ENCODE measurements at places on chromosomes 12 and 14.

DNA sequence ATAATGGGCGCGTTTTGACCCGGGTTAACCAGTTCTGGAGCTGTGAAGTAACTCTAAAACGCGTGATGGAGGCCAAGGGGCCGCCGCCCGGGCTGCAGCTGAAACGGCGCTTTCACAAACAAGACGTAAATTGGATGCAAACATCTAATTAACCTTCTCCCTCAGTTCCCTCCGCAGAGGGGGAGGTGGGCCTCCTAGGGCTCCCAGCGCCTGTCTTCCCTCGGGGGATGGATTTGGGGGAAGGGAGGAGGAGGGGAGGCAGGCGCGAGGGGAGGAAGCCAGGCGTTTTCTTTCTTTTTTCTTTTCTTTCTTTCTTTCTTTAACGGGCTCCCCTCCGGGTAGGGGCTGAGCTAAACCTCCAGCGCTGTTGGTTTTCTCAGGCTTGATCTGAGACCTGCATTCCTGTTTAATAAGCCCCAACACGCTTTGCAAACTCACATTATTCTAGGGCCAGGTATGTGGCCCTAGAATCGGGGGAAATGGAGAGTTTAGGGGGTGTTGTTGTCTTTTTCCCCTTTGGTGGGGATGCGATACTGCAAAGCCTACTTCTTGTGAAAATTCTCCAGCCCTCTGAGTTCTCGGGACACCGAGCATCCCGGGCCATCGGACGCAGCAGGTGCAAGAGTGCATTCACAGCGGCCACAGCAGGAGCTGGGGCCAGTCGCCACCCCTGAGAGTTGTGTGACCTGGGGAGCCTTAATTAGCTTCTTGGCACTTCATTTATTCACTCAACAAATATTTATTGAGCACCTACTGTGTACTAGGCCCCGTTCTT is 43.6 kb upstream of the LHX5 start:
- DNase-seq = no peak

- DNase-seq = peak; percentile 95
These were observed at the start of the genes C12orf57 and RNU7-1 for GRCh38 chr12:6943722-6944380. C12orf57 (plus strand) TSS chr12:6944022; CDS start chr12:6944122, 100 bp downstream. RNU7-1 (plus strand) TSS chr12:6943816.

GRCh38 chr12:31324845-31325523 is 966 bp downstream of the SINHCAF start:
- DNase-seq = peak; percentile 15

GRCh38 chr14:30884901-30885300 is 10.5 kb downstream of the COCH start:
- DNase-seq = no peak

DNA sequence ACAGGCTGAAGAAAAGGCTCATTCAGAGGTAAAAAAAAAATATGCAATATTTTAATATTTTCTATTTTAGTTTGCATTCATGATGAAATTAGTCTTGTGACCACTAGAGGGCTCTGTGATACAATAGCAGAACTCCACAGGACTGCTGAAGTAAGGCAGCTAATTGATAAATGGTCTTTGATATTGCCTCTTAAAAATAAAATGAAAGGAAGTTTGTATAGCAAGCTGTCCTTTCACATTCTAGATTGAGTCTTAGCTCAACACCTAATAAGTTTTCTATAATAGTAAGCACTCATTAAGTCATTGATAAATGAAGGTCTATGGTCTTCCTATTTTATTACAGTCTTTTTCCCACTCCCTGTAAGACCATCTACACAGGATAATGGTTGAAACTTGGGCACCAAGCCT is 315.7 kb downstream of the NAV3 start:
- DNase-seq = peak; percentile 48

- peak; percentile 60 for DNase-seq
These were observed 42.8 kb upstream of the CMKLR1 start for GRCh38 chr12:108381787-108382436.

- DNase-seq = no peak
These were observed 6.7 kb upstream of the ALDH2 start for GRCh38 chr12:111759991-111760390.

- DNase-seq = no peak
These were observed 3.6 kb downstream of the SLC25A29 start for GRCh38 chr14:100302616-100303015.

- DNase-seq = no peak
These were observed 14.7 kb downstream of the P2RX4 start for GRCh38 chr12:121224591-121224990.

- DNase-seq = no peak
These were observed 41.0 kb downstream of the TRAF3 start for GRCh38 chr14:102817942-102818940.

DNA sequence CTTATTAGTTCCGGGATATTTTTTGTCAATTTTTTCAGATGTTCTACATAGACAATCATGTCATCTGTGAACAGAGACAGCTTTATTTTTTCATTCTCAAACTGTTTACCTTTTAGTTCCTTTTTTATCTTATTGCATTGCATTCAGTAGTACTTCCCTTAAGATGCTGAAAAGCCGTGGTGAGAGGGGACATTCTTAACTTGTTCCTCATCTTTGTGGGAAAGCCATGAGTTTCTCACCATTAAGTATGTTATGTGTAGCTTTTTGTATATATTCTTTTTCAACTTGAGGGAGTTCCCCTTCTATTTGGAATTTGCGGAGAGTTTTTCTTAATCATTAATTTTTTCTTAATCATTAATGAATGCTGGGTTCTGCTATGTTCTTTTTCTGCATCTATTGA is 1727.1 kb upstream of the SEL1L start:
- no peak for DNase-seq

DNA sequence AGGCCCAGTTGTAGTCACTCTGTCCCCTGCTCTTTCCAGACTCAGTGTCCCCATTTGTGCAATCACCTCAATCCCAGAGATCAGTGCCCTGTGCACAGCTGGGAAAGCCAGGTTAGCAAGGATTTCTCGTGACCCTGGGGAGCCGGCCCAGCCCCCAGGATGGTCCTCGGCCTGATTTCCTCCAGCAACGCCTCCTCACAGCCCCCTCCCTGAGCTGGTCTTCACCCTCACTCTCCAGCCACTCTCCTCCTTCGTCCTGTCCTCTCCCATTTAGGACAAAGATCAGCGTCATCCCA is 194.8 kb upstream of the C14orf180 start:
- DNase-seq = no peak

GRCh38 chr14:101630056-101630965 is 69.0 kb downstream of the DIO3 start:
- no peak for DNase-seq

GRCh38 chr14:66281036-66281776 is 205.0 kb upstream of the CCDC196 start:
- no peak for DNase-seq

Measured in trophoblast cell (in vitro differentiated cells and primary cell).